MCF 10A (cell line): ENCODE measurements at places on chromosomes 11 and 22. TPM values are rescaled to one million over a fixed set of nuclear protein-coding genes. Genes with fewer than 3 reads are reported as not detected.

The GRK3 gene
- total RNA-seq: 6.5 and 7.9 TPM in 2 replicates

The APOC3 gene
- not detected in 2 replicates for total RNA-seq

The ANO9 gene
- 7.2 and 9.4 TPM in 2 replicates for total RNA-seq

The RFPL2 gene
- total RNA-seq: not detected in 2 replicates

The VPS51 gene
- total RNA-seq: 56.1 and 77.0 TPM in 2 replicates

The EML3 gene
- total RNA-seq: 33.9 and 43.7 TPM in 2 replicates

The NRXN2 gene
- total RNA-seq: not detected in 2 replicates

The CCDC87 gene
- not detected in 2 replicates for total RNA-seq

DNA sequence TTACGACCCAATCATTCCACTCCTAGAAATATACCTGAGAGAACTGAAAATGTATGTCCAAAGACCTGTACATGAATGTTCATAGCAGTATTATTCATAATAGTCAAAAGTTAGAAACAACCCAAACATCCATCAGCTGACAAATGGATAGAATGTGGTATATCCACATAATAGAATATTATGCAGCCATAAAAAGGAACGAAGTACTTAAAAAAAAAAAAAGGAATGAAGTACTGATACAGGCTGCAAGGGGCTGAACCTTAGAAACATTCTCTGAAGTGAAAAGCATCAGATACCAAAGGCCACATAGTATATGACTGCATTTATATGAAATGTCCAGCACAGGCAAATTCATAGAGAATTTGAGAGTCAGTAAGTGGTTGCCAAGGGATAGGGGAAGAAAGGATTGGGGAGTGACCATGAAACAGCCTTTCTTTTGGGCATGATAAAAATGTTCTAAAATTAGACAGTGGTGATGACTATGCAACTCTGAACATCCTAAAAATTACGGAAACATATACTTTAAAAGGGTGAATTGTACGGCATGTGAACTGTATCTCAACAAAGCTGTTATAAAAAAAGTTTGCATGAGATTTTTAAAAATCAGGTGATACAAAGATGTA is 1.8 kb downstream of the TPST2 start:
- DNase-seq: no peak

GRCh38 chr11:19552161-19552560 is 160.5 kb upstream of the NAV2 start:
- DNase-seq: no peak

GRCh38 chr11:14094481-14095037 is 132.0 kb downstream of the SPON1 start:
- DNase-seq: no peak

- no peak for DNase-seq
Measured at GRCh38 chr11:70046089-70046488, 32.0 kb upstream of the ANO1 start.

DNA sequence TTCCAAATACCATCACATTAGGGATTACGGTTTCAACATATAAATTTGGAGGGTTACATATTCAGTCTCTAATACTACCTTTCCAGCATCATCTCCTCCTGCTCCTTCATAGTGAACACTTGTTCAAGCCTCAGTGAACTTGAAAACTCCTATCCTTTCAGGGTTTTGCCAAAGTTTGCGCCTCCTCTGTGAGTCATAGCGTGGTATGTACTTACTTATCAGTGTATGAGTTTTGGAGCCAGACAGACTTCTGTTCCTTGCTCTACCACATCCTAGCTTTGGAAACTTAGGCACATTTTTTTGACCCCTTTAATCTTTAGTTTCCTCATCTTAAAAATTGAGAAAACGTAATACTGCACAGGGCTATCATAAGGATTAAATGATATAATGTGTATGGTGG is 160.1 kb upstream of the ZC3H12C start:
- no peak for DNase-seq

- DNase-seq: peak; percentile 61
Measured at GRCh38 chr11:128484172-128484571, 103.2 kb downstream of the ETS1 start.

GRCh38 chr22:40425082-40425481 is 54.7 kb downstream of the SGSM3 start:
- no peak for DNase-seq

- no peak for DNase-seq
Measured at GRCh38 chr11:131914361-131914774, 544.0 kb downstream of the NTM start.

DNA sequence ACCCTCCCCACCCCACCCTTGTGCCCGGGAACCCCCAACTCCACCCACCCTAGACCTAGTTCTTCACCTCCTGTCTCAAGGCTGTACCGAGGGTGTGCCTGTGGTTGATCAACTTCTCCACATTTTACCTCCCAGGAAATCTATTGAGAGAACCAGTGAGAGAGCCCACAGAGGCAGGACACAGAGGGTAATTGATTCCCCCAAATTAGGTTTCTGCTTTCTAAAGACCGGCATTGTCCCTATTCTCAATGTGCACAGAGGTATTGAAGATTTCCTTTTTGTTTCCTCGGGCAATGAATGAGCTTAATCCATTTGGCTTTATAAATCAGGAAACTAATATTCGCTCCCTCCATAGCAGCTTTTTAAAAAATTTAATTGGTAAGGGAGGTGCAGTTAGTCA is 6.0 kb upstream of the LMO1 start:
- no peak for DNase-seq

DNA sequence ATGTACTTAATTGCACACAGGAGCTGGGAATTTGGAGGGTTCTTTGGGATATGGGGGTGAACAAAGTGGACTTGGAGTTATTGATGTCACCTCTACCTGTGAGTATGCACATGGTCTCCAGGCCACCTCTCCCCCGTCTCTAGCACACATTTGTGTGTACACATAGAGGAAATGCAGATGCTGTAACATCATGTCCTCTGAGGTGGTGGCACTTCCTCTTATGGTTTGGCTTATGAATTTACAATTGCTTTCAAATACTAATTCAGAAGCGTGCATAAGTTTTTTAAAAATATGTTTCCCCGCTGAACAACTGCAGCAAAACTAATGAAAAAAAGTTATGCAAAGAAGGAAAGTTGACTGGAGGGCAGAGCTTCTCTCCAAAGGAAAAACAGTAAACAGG is 152.0 kb upstream of the TENM4 start:
- no peak for DNase-seq

DNA sequence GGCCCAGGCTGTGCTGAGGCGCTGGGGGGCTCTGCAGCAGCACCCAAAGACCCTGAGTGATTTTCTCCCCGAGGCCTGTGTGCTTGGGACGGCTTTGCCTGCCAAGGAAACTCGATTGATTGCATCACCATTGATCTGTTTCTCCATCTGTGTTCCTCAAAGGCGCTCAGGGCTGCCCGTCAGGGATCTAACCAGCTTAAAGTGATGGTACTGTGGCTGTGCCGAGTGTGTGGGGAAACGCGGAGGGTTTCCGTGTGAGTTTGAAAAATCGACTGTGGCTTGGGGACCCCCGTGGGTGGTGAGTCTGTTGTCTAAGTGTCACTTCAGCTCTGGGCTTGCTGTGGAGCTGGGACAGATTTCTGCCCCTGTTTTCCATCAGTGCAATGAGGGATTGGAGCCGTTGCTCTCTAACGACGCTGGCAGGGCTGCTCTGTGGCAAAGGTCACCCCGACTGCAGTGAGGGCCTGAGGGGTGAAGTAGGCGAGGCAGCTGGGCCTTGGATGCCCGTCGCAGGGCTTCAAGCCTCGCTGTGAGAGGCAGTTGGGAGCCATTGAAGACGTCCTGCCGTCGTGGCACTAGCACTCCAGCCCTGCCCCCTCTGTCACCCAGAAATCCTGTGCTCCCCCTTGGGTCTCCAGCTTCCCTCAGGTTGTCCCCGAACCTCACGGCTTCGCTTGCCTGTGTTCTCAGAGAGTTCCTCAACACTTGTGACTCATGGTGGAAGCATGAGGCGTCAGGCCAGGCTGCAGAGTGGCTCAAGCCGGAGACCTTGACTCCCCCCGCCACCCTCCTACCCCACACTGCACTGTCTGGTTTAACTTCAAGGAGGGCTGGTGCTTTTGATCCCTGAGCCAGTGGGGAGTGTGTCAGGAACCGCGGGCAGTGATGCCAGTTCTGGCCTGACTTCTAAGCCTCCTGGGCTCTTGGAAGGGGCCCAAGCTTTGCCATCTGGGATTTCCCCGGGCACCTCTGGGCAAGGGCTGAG is 21.8 kb downstream of the CACNA1I start:
- DNase-seq: peak; percentile 85

DNA sequence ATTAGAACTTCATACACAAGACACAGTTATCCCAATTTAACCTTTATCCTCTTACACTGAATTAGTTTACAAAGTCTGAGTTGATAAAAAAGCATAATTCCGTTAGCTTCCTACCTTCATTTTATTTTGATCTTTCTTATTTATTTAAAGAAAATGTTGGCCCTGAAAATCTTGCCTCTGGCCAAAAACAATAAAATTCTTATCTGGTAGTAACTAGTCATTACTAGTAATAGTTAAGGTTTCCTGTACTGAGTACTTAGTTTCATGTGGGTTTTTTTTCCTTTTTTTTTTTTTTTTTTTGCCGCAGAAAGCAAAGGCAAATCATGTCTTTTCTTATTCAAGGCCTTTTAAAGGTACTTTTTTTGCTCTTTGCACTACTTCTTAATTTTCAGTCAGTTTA is 120.6 kb downstream of the PAX6 start:
- DNase-seq: no peak

- peak; percentile 46 for DNase-seq
Measured at GRCh38 chr11:64251016-64251752, at the start of gene PLCB3. Gene PLCB3 (plus strand): TSS chr11:64251530. CDS start chr11:64251650, 120 bp downstream.

DNA sequence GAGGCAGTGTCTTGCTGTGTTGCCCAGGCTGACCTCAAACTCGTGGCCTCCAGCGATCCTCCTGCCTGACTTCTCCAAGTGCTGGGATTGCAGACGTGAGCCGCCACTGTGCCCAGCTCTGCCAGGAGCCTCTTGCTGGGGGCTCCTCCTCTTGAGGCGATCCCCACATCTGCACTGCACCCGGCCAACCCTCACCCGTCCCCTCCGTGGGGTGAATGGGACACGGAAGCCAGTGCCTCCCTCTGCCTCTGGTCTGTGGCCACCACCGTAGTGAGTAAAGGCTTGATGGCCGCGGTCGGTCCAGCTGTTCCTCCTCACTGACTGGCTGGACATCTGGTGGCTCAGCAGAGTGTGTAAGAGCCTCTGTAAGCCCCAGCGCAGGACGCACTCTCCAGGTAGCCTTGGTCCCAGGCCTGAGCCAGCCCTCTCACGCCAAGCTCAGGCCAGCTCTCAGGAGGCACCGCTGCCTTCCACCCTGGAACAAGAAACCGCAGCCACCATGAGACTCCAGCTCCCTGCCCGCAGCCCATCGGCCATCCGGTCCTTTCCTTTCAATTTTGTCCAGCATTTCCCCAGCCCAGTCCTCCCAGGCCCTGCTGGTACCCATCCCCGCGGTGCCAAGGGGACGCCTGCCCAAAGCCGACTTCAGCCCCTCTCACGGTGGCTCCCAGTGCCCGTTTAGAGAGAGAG is 100.3 kb downstream of the BRD1 start:
- no peak for DNase-seq

DNA sequence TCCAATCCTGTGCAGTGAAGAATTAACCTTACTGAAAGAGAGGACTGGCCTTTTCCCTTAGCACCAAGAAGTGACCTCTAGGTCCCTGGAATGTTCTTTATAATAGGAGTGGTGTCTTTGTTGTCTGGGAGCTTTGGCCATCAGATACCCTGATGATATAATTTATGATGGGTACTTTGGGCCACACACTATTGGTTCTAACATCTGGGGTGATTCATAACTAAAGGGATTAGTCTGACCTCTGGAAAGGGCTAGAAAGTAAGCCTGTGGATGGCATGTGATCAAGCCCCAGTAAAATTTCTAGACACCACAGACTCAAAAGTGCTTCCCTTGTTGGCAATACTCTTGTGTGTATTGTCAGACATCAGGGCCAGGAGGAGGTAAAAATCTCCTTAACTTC is 891.2 kb downstream of the KCNA4 start:
- no peak for DNase-seq

GRCh38 chr11:134332189-134332631 is 422 bp downstream of the GLB1L2 start:
- peak; percentile 6 for DNase-seq

DNA sequence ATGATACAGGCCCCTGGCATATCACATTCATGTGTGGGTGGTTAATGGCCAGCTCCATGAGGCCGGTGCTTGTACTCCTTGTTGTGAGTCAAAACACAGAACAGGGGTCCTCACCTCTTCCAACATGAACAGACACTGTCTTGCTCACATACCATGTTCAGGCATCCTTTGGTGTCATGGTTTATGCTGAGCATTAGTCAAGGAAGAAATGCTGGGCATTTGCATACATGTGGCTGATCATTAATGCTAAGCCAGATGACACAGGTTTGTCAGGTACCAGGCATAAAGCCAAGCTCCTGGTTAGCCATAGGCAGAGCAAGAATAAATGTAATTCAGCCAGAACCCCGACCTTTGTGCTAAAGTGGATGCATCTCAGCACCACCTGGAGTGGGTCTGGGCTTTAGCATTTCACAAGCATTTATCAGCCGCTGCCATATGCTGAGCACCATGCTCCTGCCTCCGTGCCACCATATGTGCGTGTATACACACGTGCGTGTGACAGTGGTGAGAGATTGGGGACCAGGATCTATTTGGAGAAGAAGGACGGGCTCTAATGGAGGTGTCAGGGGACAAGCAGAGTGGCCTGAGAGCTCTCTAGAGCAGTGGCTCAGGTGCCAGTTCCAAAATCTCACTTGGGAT is 55.0 kb downstream of the MICAL2 start:
- no peak for DNase-seq

DNA sequence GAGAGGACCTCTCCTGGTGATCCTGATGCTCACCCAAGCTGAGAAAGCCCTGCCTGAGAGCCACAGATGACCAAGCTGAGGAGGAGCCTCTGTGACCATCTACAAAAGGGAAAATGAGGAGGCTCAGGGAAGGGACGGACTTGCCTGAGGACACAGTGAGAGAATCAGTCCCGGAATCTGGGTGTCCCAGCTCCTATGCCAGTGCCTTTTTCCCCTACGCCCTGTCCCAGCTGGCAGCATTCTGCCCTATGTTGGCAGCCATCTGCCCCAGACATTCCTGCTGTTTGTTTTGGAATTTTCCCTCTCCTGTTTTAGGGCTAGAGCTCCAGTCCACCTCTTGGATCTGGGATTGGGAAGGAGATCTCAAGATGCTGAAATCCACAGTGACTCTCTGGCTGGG is 54.6 kb downstream of the C11orf58 start:
- DNase-seq: no peak

DNA sequence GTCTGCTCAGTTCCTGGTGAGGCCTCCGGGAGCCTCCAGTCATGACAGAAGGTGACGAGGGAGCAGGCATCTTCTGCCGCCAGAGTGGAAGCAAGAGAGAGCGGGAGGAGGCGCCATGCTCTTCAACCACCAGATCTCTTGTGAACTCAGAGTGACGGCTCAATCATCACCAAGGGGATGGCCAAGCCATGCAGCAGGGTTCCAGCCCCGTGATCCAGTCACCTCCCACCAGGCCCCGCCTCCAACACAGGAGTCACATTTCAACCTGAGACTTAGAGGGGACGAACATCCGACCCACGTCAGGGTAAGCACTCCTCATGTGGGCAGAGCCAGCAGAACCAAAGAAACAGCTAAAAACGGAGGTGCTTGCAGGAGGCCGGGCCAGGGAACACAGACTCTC is 1470.5 kb downstream of the BRD1 start:
- no peak for DNase-seq
